ENCODE measurements at places on chromosomes 3 and 15.

DNA sequence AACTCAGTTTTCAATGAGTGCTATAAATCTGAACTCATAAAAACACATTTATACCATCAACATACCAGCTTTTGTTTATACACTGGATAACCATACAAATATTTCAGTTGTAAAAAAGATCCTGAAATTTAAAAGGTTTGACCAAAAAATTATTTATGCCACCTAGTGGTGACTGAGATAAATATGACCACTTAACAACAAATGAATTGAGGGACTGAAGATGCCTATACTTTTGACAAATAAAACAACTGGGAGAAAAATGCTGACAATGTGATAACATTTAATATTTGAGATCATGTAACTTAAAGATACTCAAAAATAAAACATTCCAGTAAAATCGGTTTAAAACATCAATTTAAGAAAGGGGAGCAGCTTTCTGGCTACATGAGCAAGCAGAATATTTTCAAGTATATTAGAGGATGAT is 30.4 kb downstream of the ATG3 start:
- DNase-seq, result no peak

- DNase-seq, result no peak
Observed at GRCh38 chr3:189342811-189343210, 171.0 kb downstream of the TPRG1 start.

DNA sequence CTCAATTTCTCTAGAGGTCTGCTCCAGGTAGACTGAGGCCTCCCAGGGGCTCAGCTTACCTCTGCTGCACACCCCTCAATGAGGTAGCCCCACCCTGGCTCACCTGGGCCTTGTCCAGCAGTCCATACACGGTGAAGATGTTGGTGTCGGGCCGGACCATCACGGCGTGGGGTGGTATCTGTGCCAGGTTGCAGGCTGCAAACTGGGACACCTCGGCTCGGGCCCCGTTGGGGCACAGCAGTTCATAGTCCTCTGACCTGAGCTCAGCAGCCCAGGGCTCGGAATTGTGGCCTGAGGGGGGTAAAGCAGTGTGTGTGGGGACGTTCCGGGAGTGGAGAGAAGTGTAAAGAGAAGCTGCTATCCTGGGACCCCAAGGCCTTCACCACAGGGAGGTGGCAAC is 23.2 kb downstream of the MELTF start:
- DNase-seq, result no peak

- DNase-seq, result no peak
Observed at GRCh38 chr3:124115279-124115678, 123.4 kb upstream of the ROPN1 start.

DNA sequence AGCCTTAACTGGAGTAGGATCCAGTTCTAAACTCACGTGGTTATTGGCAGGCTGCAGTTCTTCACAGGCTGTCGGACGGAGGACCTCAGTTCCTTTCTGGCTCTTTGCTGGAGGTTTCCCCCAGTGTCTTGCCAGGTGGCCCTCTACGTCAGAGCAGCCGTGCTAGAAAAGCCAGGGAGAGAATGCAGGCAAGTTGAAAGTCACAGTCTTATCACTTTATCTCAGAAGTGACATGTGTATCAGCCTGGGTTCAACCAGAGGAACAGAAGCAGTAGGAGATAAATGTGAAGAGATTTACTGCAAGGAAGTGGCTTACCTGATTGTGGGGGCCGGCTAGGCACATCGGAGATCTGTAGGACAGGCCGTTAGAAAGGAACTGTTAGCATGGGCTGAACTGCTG is 125.3 kb upstream of the BNIP2 start:
- peak; percentile 58 for DNase-seq

DNA sequence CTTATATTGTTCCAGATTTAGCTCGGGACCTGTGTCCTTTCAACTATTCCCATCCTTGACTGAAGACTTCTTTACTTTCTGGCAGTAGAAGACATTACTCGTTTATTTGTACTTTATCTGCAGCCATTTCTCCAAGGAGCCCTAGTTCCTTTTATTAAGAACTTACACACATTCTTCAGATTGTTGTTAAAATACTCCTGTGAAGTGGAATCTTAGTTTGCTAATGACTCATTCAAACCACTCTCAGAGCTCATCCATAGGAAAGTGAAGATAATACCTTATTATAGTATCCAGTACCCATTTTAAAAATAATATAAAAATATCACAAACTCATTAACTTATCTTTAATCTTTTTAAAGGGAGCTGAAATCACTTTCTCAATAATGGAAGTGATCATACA is 63.5 kb downstream of the C3orf70 start:
- no peak for DNase-seq
